ENCODE measurements at places on chromosomes 16 and 17.

- peak; percentile 9 for DNase-seq
Observed at GRCh38 chr17:66349521-66350254, 47.3 kb downstream of the PRKCA start.

- peak; percentile 34 for DNase-seq
Observed at GRCh38 chr16:89313583-89313982, 96.1 kb downstream of the ZNF778 start.

- no peak for DNase-seq
Observed at GRCh38 chr17:13140750-13141149, 122.9 kb upstream of the ELAC2 start.

DNA sequence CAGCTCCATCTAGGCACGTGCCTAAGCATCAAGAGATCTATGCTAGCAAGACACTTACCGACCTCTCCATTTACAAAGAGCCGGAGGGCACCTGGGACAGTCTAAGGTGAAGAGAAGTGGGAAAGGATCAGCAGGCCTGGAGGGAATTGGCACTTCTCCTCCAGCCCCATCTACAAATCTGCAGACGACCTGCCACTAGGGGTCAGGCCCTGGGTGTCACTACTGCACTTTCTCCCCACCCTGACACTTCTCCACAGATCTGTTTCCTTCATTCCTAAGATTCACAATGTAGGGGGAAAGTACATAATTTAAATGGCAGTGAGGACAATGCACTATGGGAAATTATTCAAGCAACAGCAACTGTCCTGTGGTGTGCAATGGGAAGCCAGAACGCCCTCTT lies 8.1 kb downstream of the MKS1 start:
- DNase-seq, result no peak

DNA sequence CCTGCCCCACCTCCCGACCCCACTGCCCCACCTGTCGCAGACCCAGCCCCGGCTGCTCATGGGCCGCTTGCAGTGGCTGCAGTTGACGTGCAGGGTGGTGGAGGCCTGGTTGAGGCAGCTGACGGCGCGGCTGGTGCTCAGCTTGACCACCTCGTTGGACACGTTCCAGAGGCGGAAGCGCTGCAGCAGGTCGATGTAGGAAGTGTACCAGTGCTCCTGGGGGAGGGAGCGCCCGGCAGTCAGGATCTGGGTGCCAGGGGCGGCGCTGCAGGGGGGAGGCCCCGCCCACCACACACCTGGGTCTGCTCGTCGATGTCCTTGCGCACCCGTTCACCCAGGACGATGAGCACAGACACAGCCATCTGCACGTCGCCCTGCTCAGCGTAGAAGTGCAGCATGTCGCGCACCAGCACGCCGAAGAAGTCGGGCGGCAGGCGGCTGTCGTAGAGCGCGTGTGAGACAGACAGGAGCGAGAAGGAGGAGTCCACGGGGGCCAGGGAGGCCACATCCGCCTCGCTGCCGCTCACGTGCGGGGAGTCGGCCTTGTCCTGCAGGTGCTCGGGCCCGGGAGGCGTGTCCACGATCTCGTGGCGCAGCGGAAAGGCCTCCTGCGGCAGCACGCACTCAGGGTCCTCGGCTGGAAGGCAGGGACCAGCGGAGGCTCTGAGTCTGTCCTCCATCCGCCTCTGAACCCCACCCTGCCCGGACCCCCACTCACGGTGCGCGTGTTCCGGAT lies 995 bp upstream of the JMJD8 start:
- peak; percentile 87 for DNase-seq

DNA sequence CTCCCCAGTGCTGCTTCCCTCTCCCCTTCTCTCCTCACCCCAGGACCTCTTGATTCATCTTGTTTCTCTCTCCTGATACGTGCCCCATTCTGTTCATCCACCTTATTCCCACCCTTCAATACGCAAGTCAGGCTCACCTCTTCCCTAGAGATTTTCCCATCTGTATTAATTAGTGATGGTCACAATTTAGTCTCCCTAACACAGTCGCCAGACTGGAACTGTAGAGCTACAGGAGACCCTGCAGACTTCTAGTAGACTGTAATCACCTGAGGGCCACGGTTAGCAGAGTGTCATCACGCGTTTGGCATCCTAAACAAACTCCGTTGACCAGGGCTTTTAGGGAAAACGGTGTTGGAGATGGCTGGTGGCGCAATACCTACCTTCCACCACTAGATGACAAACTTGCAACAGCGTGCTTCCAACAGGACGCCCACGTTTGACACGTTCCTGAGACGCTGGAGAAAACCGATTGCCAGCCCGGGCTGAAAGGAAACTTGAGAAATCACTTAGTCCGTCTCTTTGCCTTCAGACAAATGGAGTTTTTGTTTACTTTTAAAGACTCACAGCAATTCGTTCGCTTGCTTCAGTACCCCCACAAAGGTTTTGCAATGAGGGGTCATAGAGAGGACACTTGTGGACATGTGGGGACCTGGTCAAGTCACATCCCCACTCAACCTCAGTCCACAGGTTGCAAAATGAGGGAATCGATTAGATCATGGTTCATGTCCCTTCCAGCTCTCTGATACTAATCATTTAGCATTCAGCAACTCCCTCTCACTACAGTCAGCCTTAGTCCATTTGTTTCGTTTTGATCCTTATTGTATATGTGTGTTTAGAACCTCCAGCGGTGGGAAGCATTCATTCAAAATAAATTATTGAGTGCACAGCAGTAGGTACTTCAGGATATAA lies 20.6 kb downstream of the MYL4 start:
- DNase-seq, result peak; percentile 77

DNA sequence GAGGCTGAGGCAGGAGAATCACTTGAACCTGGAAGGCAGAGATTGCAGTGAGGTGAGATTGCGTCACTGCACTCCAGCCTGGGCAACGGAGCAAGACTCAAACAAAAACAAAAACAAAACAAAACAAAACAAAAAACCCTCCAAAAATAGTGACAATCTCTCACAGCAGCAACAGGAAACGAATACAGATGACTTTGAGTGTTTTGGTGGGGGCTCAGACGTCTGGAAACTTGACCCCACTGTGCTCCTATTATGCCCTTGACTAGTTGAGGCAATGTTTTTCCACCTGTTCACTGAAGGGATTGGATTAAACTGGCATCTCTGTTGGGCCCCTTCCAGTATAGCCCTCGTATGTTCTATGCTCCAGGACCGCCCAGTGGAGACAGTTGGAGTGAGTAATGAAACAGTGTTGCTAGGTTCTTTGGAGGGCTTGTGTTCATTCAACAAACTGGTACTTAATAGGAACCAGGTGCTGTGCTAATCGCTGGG lies 167.0 kb downstream of the UTP18 start:
- DNase-seq, result no peak

DNA sequence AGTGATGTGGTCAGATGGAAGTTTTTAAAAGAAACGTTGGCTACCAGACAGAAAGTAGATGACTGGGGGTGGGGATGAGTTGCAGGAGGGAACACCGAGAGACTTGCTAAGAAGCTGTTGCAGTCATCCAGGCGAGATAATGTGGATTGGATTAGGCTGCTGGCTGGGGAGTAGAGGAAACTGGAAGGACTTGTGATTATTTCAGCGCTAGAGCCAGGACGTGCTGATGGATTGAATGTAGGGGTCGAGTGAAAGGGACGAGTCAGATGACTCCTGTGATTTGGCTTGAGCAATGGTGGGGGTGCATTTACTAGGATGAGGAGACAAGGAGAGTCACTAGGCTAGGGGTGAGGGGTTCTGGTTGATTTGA lies 88.5 kb downstream of the CLEC16A start:
- DNase-seq, result no peak
